ENCODE measurements at places on chromosomes 13 and 19. TPM values are rescaled to one million over a fixed set of nuclear protein-coding genes. Genes with fewer than 3 reads are reported as not detected.

DMWD gene
- total RNA-seq: 88.7 TPM

ZNF579 gene
- total RNA-seq: 4.2 TPM

ZNF569 gene
- total RNA-seq: 6.5 TPM

DNA sequence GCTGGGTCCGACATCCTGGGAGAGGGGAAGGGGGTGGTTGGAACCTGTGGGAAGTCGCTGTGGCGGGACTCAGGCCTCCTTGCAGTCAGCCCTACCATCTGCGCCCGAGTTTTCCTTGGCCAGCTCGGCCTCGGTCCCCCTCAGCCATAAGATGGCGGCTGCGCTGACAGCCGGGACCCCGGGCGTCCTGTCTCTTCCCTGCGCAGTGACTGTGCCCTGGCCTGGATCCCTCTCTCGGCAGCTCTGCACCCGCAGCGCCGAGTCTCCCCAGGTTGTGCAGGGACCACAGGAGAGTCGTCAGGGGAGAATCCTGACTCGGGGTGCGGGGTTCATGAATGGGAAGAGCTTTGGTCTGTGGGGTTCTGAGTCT is 345 bp downstream of the ZNF257 start:
- H3K27me3 ChIP-seq: no peaks in the 10 kb centered on the region
- peak overlapping the region; percentile 56 for H3K27ac ChIP-seq
- no peaks in the 10 kb centered on the region for H3K36me3 ChIP-seq
